Suppressor macrophage treated with lipopolysaccharide for 1 hour (primary cell): ENCODE measurements at places on chromosomes 2 and 18.
A peak's percentile ranks its signal among the peaks of the same experiment; 100 is the strongest.

DNA sequence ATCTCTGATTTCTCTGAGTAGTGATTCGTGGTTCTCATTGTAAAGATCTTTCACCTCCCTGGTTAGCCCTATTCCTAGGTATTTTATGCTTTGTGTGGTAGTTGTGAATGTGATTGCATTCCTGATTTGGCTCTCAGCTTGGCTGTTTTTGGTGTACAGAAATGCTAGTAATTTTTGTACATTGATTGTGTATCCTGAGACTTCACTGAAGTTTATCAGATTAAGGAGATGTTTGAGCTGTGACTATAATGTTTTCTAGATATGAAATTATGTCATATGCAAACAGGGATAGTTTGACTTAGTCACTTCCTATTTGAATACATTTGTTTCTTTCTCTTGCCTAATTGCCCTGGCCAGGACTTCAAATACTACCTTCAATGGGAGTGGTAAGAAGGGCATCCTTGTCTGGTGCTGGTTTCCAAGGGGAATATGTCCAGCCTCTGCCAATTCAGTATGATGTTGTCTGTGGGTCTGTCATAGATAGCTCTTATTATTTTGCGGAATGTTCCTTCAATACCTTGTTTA lies 251.9 kb upstream of the ZNF804A start:
- DNase-seq = no peak

GRCh38 chr2:229575569-229576315 lies 138.6 kb downstream of the DNER start:
- DNase-seq = no peak

- no peak for DNase-seq
These were observed 636.9 kb downstream of the LRP1B start for GRCh38 chr2:141493936-141494335.

GRCh38 chr2:38975042-38975441 lies 85.4 kb downstream of the ARHGEF33 start:
- no peak for DNase-seq

- peak; percentile 63 for DNase-seq
These were observed 5.0 kb upstream of the MYL12B start for GRCh38 chr18:3256693-3257626.

- no peak for DNase-seq
These were observed 36.5 kb upstream of the DSG1 start for GRCh38 chr18:31281437-31281836.

GRCh38 chr2:42838133-42838532 lies 45.8 kb upstream of the HAAO start:
- DNase-seq = no peak

- DNase-seq = no peak
These were observed 109.2 kb downstream of the MAP4K4 start for GRCh38 chr2:101806701-101807100.

- no peak for DNase-seq
These were observed 678 bp upstream of the UBE2E3 start for GRCh38 chr2:180979749-180980105.

GRCh38 chr18:61929881-61930640 lies 37.3 kb upstream of the RNF152 start:
- DNase-seq = no peak

DNA sequence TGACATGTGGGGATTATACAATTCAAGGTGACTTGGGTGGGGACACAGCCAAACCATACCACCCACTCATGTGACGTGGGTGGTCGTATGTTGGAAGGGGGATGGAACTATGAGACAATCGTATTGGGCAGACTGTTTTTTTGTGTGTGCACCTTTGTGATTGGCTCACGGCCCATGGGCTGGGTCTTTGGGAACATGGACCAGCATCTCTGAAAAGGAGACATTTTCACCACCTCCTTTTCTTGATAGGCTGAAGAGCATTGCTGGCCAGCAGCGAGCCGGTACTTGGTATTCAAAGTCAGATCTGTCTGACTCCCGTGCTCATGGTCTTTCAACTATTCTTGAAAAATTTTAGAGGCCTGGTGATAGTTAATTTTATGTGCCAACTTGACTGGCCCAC lies 62.1 kb downstream of the DIPK1C start:
- DNase-seq = no peak

DNA sequence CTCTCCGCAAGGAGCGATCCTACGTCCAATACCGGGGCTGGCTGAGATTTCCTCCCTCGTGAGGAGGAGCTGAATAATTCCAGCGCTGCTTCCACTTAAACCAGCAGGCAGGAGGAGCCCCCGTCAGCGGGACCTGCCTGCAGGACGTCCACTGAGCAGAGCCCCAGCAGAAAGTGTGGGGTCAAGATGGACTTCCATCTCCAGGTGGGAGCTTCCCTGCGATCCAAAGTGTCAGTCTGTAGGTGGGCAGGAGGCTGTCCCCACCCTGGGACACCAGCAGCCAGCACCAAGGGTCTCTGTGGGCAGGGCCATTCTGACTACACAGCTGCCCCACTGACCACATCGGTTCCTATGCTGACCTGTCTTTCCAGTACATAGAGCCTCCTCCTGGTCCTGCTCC lies 462 bp upstream of the OTOS start:
- no peak for DNase-seq

DNA sequence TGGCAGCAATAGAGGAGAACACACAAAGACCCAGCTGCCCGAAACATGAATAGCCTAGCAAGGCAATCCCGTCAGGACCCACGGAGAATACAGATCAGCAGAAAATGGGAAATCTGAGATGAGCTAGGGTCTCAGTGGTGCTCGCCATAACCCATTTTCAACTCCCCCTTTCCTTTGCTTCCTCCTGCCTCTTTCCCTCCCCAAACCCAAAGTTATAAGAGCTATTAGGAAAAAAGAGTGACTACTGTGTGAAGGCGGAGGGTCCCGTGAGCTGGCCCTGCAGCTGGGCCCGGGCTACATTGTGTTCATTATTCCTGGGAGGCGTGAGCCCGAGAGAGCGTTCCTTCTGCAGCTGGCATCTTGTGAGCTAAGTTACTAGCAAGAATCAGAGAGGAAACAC lies 118.4 kb downstream of the PID1 start:
- no peak for DNase-seq
